ENCODE measurements at places on chromosomes 4 and X. TPM values are rescaled to one million over a fixed set of nuclear protein-coding genes. Genes with fewer than 3 reads are reported as not detected.

DNA sequence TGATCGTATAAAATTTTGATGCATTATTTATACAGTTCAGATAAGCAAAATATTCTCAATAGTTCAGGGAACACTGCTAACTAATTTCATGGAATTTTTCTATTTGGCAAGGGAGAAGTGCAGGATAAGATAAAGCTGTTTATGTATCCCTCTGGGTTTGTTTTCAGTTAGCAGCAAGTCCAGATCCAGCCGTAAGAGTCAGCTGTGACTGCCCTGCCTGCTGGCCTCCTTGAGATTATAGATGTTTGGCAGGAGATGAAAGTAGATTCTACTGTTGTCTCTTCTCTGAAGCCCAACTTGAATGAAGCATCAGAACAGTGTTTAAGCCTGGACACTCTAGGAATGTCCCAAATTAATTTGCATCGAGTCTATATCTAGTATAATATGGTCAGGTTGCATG, 29.5 kb downstream of the ANTXR2 start:
- DNase-seq, result peak; percentile 37

GRCh38 chrX:134186362-134187121, 50.4 kb upstream of the CCDC160 start:
- DNase-seq, result no peak

DNA sequence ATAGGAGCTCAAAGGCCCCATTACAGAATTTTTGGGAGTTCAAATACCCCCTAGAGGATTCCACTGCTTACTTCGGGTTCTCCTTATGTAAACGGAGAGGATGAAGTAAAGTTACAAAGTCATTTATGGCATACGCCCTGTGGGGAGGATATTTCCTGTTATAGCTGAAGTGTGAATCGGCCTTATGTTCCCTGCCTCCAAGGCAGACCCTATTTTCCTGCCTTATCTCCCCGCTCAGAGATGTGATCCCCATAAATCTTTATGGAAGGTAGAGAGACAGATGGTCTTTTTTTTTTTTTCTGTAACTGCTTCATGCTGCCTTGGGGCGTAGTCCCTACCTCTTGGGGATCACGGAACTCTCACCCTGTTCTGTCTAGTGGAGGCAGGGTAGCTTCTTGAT, 56.0 kb upstream of the DHX15 start:
- no peak for DNase-seq

DNA sequence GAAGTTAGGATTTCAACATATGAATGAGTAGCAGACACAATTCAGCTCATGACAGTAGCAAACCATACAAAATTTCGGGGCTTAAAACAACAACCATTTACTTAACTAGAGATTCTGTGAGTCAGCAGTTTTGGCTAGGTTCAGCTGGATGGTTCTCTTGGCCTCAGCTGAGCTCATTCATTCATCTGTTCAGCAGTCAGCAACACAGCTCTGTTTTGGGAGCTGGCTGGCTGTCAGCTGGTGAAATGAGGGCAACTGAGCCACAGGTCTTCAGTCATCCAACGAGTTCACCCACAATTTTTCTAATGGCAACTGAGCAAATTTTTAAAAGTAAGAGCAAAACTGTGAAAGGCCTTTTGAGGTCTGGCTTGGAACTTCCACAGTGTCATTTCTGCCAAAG, 2005.1 kb upstream of the AGA start:
- no peak for DNase-seq

- DNase-seq, result no peak
Measured at GRCh38 chr4:77465271-77465670, 140.3 kb upstream of the CXCL13 start.

- DNase-seq, result peak; percentile 36
Measured at GRCh38 chr4:94453391-94453963, 1.7 kb downstream of the PDLIM5 start.

- DNase-seq, result no peak
Measured at GRCh38 chr4:28675582-28675981, 1814.9 kb downstream of the STIM2 start.

GRCh38 chr4:173436149-173436579, 37.2 kb upstream of the SCRG1 start:
- no peak for DNase-seq

GRCh38 chr4:4344915-4345527, 41.9 kb upstream of the NSG1 start:
- DNase-seq, result no peak

- no peak for DNase-seq
Measured at GRCh38 chr4:153418121-153418520, 48.0 kb upstream of the TMEM131L start.

The CLGN gene
- total RNA-seq, result 0.44 TPM

The GAGE12F gene
- not detected for total RNA-seq

The FRMPD4 gene
- not detected for total RNA-seq

The EPGN gene
- total RNA-seq, result 1.6 TPM
